ENCODE measurements at places on chromosomes 4 and X.

GRCh38 chrX:9586992-9587392, 122.1 kb downstream of the TBL1X start:
- DNase-seq = no peak

- no peak for DNase-seq
Measured at GRCh38 chr4:129561886-129562671, 466.1 kb downstream of the C4orf33 start.

DNA sequence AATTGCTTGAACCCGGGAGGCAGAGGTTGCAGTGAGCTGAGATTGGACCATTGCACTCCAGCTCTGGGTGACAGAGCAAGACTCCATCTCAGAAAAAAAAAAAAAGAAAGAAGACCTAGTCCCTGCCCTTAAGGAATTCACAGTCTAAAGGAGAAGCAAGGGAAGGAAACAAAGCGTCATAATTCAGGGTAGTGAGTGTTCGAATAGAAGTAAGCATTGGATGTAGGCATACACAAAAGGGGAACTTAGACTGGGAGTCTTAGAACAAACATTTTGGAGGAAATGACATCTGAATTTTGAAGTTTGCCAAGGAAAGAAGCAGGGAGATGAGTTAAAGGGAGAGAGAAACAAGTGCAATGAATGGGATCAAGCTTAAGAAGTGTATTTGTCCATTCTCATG, 32.4 kb downstream of the PPM1K start:
- DNase-seq = no peak

DNA sequence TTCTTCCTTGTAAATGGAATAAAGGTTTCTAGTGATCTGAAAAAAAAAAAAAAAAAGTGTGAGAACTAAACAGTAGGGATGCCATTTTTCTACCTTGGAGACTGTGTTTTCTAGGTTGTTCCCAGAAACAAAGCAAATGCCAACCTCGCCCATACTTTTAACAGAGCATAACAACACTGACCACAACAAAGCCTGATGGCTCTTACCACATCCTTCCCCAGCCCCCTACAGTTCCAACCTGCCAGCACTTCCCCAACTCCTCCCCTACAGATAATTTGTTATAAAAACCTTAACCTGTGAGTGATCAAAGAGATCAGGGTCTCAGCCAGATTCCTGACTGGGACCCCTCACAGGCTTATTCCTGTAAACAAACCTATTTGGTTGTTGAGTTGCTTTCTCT, 940.0 kb downstream of the SH3BGRL start:
- DNase-seq = no peak

- DNase-seq = no peak
Measured at GRCh38 chr4:161767116-161767515, 396.7 kb downstream of the FSTL5 start.

DNA sequence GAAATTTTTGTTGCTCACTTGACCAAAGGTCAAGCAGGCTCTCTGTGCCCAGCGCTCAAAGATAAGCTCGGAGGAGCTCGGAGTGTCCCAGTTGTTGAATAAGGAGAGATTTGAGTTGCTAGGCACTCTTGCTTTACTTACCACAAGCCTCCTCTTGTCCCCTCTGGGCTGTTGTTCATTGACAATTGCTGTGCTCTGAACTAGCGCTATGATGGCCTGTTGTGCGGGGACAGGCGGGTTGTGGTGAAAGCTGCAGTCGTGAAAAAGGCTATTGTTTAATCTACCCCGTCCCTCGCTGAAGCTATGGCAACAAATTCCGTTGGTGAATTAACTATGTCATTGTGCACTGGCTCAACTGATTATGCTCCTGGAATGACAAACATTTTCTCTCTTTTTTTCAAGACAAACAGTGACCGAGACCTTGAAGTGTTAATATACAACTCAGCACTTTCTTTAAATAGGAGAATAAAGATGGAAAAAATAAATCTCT, 21.0 kb upstream of the POLA1 start:
- no peak for DNase-seq

- DNase-seq = no peak
Measured at GRCh38 chrX:66602381-66602938, 36.4 kb downstream of the EDA2R start.

GRCh38 chr4:41866799-41867677, 68.2 kb upstream of the TMEM33 start:
- DNase-seq = no peak

DNA sequence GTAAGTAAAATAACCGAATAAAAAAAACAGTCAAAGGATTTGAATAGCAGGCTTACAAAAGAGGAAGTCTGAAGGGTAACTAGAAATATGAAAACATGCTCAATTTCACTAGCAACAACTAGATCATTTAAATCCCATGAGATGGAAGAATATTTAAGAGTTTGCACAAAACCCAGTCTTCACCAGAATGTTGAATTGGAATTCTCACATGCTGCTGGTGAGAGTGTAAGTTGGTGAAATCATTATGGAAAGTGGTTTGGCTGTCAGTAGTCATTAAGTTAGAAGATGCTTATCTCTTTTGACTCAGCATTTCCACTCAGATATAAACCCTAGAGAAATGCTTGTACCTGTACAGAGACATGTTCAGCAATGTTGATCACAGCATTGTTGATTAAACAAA, 110.1 kb downstream of the PGRMC2 start:
- no peak for DNase-seq

DNA sequence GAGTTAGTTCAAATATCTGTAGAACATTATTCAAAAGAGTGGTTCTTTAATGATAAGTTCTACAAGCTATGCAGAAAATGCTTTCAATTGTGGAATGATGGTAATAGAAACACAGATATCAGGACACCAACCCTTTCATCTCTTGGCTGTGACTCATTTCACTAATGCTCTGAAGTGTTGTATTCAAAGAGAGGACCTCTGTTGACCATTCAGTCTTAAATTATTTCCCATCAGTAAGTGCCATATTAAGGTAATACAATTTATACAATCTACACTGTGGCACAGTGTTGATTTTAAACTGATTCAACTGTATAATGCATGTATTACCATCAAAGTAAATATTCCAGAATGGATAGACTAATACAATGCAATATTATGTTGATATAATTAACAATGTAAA, 289.0 kb upstream of the ADGRL3 start:
- DNase-seq = no peak

DNA sequence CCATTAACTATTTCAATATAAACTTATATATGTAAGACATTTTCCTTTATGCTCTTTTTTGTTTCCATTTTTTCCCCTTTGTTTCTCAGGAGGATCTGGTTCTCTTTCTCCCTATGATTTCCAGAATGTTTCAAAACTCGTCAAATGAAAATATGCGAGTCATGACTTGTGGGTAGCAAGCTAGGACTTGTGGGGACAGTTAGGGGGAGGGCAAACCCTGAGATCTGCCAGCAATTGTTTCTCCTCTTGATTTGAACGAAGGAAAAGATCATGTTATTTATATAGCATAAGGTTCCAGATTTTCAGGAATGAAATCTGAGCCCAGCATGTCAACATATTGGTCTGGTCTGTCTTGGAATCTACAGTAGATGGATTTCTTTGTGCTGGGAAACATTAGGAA, 28.9 kb upstream of the GPC4 start:
- DNase-seq = no peak

DNA sequence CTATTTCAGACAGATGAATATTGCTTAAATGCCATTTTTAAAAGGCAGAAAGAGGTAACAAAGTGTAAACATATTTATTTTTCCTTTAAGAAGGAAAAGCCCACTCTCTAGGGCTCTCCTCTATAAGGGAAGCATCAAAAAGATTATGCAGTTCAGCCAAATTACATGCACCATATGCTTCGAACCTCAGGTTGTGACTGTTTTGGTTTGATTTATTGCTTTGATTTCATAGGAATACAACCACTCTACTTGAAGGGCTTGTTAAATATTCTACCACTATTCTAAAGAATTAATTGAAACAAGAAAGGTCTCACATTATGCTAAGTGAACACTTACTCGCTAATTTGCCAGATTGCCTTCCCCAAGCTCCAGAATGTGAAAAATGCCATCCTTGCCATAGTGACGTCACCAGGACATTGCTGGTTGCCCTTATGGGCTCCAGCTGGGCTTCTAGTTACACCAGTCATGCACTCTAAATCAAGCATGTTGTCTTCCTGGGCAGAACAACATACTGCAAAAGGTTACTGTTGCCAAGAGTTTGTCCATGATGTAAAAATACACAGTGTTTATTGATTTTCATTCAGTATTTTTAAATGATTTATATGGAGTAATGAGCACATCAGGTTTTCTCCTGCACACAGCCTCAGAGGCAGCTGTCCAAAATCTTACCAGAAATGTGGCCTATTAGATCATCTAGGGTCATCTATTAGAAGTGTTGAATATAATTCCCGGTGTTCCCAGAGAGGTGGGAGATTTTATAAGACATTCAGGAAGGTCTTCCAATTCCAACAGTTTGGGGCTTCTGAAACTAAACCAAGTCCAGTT, 164.4 kb upstream of the RAPGEF2 start:
- DNase-seq = no peak

GRCh38 chrX:24876530-24877287, 139.1 kb downstream of the ARX start:
- no peak for DNase-seq

DNA sequence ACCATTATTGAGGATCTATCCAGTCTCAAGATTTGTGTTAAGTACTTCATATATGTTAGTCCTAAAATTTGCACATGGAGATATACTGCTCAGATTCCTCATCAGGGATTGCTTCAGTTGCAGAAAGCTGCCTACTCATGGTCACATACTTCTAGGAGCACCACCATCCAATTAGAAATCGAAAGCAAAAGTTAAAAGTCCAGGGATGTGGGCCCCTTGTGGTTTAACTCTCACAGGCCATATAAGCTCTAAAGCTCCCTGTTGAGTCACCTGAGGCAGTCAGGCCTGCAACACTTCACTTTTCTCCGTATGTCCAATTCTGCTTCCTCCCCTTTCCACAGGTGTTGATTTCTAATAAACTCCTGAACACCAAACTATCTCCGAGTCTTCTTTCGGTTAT, 84.2 kb downstream of the CNOT6L start:
- no peak for DNase-seq

DNA sequence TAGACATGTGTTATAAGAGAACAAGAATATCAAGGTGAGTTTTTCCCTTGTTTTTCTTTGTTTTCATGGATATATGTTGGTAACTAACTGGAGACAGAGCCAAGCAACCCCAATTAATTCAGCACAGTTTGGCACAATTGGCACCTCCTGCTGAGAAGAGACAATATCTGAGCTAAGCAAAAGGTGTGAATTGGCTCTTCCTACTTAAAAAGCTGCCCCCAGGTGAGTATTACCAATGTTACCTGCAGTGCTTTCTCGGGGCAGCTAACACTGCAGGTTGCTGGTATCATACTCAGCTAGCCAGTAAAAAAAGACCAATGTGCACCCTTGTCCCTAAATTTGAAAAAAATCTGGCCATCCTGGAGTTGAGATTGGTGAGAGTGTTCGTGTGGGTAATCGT, 871.2 kb upstream of the TENM3 start:
- DNase-seq = no peak

DNA sequence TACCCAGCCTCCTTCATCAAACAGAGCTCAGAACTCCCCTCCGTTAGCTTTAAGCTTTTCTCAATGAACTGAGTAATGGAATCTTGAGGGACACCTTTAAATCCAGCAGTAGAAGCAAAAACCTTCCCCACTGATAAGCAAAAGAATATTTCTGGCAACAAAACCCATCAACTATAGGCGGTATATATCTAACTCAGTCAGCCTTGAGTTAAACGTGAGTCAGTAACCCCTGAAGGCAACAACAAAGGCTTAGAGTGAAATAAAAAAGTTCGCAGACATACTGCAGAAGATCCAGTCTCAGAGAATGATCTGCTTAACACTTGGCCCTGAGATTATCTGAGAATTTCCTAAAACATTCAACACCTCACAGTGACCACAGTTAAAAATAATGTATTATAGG, 77.2 kb downstream of the DMD start:
- DNase-seq = no peak

- no peak for DNase-seq
Measured at GRCh38 chrX:40445691-40446090, 135.1 kb upstream of the ATP6AP2 start.

- DNase-seq = no peak
Measured at GRCh38 chrX:118216509-118216908, 99.9 kb upstream of the KLHL13 start.

DNA sequence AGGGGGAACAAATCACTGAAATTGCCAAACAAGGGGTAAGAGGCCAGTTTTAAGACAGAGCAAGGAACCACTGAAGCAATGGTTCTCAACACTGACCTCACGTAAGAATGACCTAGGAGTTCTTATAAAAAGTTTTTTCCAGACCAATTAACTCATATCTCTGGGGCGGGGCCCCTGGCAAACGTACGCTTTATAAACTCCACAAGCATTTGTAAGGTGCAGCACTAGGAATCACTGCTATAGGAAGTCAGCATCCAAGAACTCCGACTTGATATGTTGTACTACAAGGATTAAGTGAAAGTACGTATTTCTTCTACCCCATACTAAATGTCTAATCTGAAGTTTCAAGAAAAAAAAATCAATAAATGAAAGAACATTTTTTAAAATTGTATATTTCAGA, 269.9 kb downstream of the RCHY1 start:
- DNase-seq = no peak

DNA sequence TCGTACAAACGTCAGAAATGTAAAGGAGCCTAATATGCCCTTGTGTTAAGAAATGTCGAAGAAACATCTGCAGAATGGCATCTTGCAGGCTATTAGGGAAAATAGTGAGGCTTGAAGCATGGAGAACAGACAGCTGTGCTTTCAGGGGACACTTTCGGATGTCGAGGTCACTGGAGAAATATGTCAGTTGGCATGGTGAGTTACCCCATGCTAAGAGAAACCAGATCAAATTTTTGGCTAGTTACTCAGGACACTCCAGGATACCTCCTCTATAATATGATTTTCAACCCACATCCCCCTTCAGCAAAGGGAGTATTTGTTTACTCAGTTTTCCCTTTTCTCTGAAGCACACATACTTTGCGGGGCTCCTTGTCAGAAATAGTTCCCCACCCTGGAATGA, 171.4 kb downstream of the GPC3 start:
- DNase-seq = no peak

DNA sequence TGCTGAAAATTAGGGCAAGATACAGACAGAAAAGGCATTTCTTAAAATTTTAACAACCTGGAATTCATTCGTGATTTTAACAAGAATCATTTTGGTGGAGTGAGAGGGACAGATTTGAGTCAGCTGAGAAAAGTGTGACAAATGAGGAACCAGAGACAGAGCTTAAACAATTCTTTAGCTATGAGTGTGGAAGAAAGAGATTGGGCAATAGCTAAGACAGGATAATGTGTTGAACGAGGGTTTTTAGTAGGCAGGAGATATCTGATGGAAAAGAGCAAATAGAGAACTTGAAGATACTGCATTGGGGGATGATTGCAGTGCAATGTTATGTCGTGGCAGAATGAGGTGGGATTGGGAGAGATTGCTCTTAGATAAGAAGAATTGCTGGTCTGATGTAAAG, 164.2 kb upstream of the SPRY1 start:
- DNase-seq = no peak

GRCh38 chr4:143215873-143216272, 31.2 kb downstream of the USP38 start:
- DNase-seq = no peak

DNA sequence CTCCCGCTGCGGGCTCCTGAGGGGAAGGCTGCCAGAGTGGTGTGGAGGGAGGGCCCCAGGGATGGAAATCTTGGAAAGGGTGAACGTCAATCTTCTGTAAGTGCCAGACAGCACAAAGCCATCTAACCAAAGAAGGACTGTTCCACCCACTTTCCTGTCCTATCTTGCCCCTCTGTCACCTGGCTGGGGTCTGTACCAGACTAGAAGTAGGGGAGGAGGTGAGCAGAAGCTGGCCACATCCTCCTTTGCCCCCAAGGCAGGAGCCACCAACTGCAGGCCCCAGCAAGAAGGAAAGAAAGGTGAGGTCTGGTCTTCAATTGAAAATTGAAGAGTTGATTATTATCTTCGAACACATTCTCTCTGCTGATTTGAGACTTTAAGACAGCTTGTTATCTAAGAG, 214.4 kb upstream of the LEF1 start:
- DNase-seq = no peak

Data from activated naive CD8-positive, alpha-beta T cell treated with anti-CD3 and anti-CD28 coated beads, Interleukin-2, amount 50 U/mL, for 16 hours (primary cell).